Activated CD4-positive, CD25-positive, alpha-beta regulatory T cell treated with anti-CD3 and anti-CD28 coated beads, Interleukin-2, amount 50 U/mL, for 16 hours (primary cell): ENCODE measurements at places on chromosomes 16 and 17.

- peak; percentile 91 for DNase-seq
Measured at GRCh38 chr17:81871387-81872230, 472 bp upstream of the ARHGDIA start.

- DNase-seq, result no peak
Measured at GRCh38 chr17:49635121-49635520, 42.8 kb downstream of the SPOP start.

DNA sequence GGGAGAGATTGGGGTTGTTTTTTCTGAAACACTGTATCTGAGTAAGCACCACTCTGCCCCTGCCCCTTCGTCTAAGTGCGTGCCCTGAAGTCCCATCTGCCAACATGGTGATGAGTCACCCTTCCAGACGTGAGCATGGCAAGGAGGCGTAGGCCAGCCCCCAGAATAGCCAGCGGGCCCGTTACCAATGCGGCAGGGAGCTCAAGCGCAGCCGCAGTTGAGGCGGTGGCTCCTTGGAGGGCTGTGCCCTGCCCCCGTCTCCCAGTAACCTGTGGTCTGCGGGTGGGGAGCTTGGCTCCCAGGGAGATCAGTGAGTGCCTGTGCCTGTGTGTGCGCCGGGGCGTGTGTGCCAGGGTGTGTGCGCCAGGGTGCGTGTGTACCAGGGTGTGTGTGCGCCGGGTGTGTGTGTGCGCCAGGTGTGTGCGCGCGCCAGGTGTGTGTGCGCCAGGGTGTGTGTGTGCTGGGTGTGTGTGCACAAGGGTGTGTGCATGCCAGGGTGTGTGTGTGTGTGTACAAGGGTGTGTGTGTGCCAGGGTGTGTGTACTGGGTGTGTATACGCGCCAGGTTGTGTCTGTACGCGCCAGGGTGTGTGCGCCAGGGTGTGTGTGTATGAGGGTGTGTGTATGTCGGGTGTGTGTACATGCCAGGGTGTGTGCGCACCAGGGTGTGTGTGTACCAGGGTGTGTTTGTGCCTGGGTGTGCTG is 98.6 kb upstream of the CHMP6 start:
- peak; percentile 58 for DNase-seq

- DNase-seq, result no peak
Measured at GRCh38 chr17:72219137-72219823, 98.5 kb downstream of the SOX9 start.

DNA sequence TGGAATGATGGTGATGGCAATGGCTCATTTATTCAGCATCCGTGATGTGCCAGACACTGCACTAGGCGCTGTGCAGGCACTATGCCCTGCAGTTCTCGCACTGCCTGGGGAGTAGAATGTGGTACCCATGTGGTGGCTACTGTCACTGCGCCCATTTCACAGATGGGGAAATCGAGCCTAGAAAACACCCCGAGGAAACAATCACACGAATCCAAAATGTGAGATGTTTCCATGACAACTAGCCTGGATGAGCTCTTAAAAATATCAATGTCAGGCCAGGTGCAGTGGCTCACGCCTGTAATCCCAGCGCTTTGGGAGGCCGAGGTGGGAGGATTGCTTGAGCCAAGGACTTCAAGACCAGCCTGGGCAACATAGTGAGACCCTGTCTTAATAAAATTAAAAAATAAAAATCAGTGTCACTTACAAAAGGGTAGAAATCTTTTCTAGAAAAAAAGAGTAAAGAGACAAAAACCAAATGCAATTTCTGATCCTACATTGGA is 57.9 kb upstream of the TNRC6A start:
- DNase-seq, result no peak

DNA sequence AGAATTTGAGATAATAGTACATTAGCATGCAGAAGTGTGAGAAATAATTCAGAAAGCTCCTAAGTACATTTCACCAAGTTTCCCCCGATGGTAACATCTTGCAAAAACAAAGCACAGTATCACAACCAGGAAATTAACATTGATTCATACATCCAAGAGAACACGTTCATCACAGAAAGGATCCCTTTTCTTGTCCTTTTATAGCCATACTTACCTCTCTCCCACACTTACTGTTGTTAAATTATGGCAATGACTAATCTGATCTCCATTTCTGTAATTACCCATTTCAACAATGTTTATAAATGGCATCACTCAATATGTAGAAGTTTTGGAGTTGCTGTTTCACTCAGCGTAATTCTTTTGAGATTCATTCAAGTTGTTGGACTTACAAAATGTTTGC is 1260.0 kb downstream of the CDH8 start:
- no peak for DNase-seq

GRCh38 chr17:28575126-28575795 is 1.4 kb downstream of the ALDOC start:
- no peak for DNase-seq

GRCh38 chr17:27496971-27497370 is 40.7 kb downstream of the KSR1 start:
- no peak for DNase-seq

DNA sequence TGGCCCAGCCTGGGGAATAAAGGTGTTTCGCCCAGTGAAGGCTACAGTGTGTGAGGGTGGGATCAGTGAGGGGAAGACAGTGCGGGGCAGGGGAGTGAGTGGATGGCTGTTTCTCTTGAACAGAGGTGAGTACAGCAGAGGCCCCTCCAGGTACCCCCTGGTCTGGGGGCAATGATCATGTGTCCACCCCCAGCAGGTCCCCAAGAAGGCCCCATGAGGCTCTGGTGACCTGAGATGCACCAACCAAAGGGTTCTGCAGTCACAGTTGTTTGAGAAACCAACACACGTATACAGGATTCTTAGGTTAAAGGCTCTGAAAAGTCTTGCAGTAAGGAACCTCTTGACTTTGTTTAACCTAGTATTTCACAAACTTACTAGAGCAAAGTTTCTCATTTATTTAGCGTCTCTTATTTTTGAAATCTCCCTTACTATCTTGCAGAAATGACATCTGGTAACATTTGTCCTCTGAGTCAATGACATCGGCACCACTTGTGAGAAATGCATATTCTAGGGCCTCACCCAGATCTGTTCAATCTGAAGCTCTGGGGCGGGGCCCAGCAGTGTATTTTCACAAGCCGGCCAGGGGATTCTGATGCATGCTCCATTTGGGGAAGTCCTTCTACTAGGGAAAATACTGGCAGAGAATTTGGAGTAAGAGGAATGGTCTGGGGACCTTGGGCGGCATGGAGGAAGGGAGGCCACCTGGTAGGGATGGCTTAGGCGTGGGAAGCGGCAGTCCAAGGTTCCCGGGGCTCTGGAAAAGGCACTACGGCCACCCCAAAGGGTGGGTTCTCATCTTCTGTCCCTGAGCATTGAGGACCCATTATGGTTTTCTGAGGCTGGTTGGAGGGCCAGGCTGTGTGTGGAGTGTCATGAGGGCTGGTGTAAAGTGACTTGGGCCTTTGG is 217.3 kb downstream of the NTN1 start:
- no peak for DNase-seq

DNA sequence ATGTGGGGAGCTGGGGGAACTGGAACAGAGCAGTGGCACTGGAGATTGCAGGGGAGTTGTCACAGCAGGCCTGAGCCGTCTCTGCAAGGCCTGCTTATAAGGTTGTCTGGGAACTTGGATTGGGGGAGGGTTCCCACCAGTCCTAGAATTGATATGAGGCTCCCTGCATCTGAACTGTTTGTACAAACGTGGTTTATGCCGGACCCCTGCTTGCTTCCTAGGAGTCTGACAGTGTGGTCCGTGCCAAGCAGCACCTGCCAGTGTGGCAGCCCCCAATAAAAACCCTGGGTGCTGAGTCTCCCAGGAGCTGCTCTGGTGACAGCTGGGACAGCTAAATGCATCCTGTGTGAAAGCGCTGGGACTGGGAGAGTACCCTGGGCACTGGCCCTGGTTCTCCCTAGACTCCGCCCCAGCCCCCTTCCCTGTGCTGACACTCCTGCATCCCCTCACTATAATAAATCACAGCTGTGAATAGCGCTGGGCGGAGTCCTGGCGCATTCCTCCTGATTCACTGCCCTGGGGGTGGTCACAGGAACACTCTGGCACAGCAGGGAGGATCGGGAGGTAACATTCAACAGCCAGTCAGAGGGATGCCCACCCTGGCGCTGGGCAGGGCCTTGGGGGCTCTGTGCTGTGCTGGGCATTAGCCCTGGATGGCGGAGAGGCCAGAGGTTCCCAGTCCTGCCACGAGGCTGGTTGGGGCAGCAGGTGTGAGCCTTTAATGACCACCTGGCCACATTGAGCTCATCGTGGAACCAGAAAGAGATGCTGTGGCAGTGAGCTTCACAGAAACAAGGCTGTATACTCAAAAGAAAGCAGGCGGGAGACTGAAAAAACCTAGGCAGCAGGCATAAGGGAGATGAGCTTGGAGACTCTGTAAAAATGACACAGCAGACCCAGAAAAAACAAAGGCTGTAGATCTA is 45.6 kb downstream of the RMI2 start:
- no peak for DNase-seq
